ENCODE measurements at places on chromosomes 12 and 14.
A peak's percentile ranks its signal among the peaks of the same experiment; 100 is the strongest.

- no peaks in the 10 kb centered on the region for H3K36me3 ChIP-seq
- DNase-seq, result peak; percentile 81
- H3K4me1 ChIP-seq, result 0 out of 2 replicates have a peak, but pooled peaks cover 4% of the 10 kb centered on the region
- H3K27ac ChIP-seq, result no peak overlapping the region
- no peaks in the 10 kb centered on the region for H3K27me3 ChIP-seq
- no peak overlapping the region for H3K4me3 ChIP-seq
Measured at GRCh38 chr12:113098441-113099028, 37.0 kb downstream of the RASAL1 start.

DNA sequence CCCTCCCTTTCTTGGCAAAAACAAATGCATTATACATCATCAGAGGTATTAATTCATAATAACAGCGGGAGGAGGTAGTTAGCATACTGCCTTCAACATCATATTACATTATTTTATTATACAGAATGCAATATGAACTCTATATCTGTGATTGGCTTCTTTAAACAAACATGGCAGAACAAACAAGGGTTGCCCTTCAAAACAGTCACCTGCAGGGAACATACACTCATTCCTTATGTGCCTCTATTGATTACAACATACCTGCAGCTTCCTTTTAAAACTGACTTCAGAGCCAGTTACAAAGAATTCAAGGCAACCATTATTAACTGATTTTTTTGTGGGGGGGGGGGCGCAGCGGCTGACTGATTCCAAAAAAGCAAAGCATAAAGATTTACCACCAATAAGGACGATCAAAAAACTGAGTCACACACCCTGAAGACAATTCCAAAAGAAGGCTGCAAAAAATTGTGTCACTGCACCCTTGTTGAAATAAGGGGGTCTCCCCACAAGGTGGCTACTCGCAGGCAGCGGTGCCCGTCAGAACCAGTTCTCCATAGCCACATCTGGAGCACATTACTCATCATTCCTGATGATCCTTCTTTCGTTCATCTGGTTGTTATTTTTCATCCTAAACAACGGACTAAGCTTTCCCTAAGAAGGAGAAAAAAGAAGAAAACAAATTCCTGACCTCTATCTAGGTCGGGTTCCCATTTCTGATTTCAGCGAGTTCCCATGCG, 51.8 kb downstream of the SMUG1 start:
- DNase-seq, result no peak
- peaks cover 82% of the 10 kb centered on the region for H3K4me1 ChIP-seq
- H3K27ac ChIP-seq, result peak overlapping the region; percentile 71
- H3K27me3 ChIP-seq, result no peaks in the 10 kb centered on the region

- no peak overlapping the region for H3K27ac ChIP-seq
- no peaks in the 10 kb centered on the region for H3K36me3 ChIP-seq
- H3K4me1 ChIP-seq, result no peaks in the 10 kb centered on the region
- DNase-seq, result no peak
- no peak overlapping the region for H3K4me3 ChIP-seq
Measured at GRCh38 chr12:32118806-32119205, 12.2 kb downstream of the BICD1 start.

DNA sequence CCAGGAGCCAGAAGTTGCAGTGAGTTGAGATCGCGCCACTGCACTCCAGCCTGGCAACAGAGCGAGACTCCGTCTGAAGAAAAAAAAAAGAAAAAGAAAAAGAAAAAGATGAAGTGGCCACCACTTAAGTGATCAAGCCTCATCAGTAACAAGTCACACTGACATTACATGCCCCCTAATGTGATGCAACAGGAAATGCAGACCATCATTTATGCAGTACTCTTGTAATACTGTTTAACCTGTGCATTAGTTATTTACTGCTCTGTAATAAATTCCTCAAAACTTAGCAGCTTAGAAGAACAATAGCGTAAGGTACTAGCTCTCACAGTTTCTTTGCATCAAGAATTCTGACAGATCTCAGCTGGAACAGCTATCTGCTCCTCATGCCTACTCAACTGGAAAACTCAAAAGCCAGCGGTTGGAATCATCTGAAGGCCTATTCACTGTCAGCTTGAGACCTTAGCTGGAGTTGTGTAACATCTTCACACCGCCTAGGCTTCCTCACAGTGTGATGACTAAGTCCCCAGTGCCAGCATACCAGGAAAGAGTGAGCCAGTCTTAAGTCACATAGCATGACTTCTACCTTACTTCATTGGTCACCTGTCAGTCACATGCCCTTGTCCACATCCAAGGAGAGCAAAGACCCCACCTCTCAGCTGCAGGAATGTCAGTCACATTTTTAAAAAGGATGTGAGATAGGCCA, 31.5 kb downstream of the EPS8 start:
- H3K4me1 ChIP-seq, result peaks cover 11% of the 10 kb centered on the region
- H3K36me3 ChIP-seq, result no peaks in the 10 kb centered on the region
- peak; percentile 55 for DNase-seq
- H3K27ac ChIP-seq, result no peak overlapping the region

- no peaks in the 10 kb centered on the region for H3K36me3 ChIP-seq
- H3K27me3 ChIP-seq, result peaks cover 2% of the 10 kb centered on the region
- H3K4me1 ChIP-seq, result no peaks in the 10 kb centered on the region
- H3K27ac ChIP-seq, result no peak overlapping the region
Measured at GRCh38 chr14:94771906-94772490, 2.1 kb upstream of the GSC start.

GRCh38 chr12:82973592-82973991, 286.9 kb downstream of the TMTC2 start:
- H3K4me3 ChIP-seq, result no peak overlapping the region
- H3K27me3 ChIP-seq, result no peaks in the 10 kb centered on the region
- H3K36me3 ChIP-seq, result no peaks in the 10 kb centered on the region
- H3K4me1 ChIP-seq, result no peaks in the 10 kb centered on the region

DNA sequence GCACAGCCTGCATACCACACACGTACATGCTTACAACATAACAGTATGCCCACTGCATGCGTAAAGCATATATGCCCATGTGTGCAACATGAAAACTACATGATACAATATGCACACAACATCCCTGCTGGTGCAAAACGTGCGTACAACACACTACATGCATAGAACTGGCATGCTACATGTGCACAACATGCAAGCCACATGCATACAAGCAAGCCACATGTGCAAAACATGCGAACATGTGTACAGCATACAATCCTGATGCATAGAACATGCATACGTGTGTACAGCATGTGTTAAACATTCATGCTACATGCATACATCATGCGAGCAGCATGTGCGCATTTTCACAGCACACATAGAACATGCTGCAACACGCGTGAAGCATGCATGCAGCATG, 8.4 kb upstream of the TMTC1 start:
- no peaks in the 10 kb centered on the region for H3K27me3 ChIP-seq
- H3K27ac ChIP-seq, result no peak overlapping the region
- H3K4me3 ChIP-seq, result no peak overlapping the region

GRCh38 chr12:42473130-42473529, 116.4 kb downstream of the PRICKLE1 start:
- no peak overlapping the region for H3K27ac ChIP-seq
- no peaks in the 10 kb centered on the region for H3K36me3 ChIP-seq
- no peak for DNase-seq
- no peaks in the 10 kb centered on the region for H3K27me3 ChIP-seq
- H3K4me1 ChIP-seq, result peaks cover 7% of the 10 kb centered on the region

- H3K27ac ChIP-seq, result no peak overlapping the region
- no peaks in the 10 kb centered on the region for H3K4me1 ChIP-seq
- H3K4me3 ChIP-seq, result no peak overlapping the region
- H3K27me3 ChIP-seq, result no peaks in the 10 kb centered on the region
- no peaks in the 10 kb centered on the region for H3K36me3 ChIP-seq
Measured at GRCh38 chr14:86203843-86204242, 673.9 kb downstream of the FLRT2 start.

DNA sequence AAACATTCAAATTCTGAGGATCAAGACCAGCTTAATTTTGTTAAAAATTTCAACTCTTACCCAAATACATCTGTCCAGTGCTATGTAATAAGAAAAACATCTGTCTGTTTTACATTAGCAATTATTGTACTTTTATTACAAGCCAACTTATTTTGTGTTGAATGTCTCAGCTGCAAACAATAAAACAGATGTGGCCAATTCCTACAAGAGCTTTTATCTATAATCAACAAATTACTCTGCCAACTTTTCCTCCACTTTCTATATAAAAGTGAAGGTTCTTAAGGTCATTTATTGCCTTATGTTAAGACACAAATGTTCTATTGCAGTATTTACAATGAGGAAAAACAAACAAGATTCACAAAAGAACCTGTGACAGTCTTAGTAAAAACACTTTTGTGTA, 72.7 kb downstream of the NOVA1 start:
- H3K4me1 ChIP-seq, result no peaks in the 10 kb centered on the region
- no peaks in the 10 kb centered on the region for H3K36me3 ChIP-seq
- H3K4me3 ChIP-seq, result no peak overlapping the region
- H3K27ac ChIP-seq, result no peak overlapping the region
- DNase-seq, result no peak
- H3K27me3 ChIP-seq, result no peaks in the 10 kb centered on the region

DNA sequence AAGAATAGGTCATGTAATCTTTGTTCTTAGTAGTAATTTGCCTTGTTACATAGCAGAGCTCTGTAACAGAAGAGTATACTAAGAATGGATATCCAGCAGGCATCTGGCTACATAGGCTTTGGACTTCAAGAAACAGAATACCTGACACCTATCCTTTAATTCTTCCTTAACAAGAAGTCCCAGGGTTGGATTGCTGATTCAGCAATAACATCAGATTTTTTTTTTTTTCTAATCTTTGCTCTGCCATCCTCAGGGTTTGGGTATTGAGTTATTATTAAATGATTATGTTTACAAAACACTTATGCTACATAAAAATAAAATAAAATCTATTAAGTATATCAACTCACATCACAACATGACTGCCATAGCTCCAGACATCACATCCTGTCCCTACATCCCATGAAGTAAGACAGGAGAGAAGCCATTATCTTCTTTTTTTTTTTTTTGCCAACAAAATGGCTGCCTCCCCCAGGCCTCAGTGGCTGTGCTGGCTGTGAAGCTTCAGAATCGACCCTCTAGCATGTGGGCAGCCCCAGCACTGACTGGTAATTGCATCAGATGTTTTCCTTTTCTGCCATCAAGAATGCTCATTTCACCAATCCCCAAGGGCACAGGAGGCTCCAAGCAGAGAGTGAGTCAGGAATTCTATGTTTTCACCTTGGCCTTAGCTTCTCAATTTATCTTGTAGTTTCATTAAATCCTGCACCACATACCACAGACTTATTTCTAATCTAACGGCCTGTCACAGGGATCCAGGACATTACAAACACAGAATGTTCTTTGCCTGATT, 186.2 kb downstream of the DICER1 start:
- no peaks in the 10 kb centered on the region for H3K27me3 ChIP-seq
- H3K4me3 ChIP-seq, result no peak overlapping the region
- H3K4me1 ChIP-seq, result no peaks in the 10 kb centered on the region
- no peak overlapping the region for H3K27ac ChIP-seq
- DNase-seq, result no peak

GRCh38 chr14:56744016-56744415, 66.3 kb downstream of the OTX2 start:
- no peak for DNase-seq
- no peak overlapping the region for H3K27ac ChIP-seq
- no peaks in the 10 kb centered on the region for H3K36me3 ChIP-seq
- no peaks in the 10 kb centered on the region for H3K27me3 ChIP-seq

GRCh38 chr14:100488057-100488456, 99.2 kb downstream of the BEGAIN start:
- H3K27ac ChIP-seq, result no peak overlapping the region
- H3K4me1 ChIP-seq, result no peaks in the 10 kb centered on the region
- no peak for DNase-seq
- H3K4me3 ChIP-seq, result no peak overlapping the region
- no peaks in the 10 kb centered on the region for H3K27me3 ChIP-seq
- H3K36me3 ChIP-seq, result no peaks in the 10 kb centered on the region

- peak overlapping the region; percentile 90 for H3K4me3 ChIP-seq
- H3K27ac ChIP-seq, result peak overlapping the region; percentile 70
- no peaks in the 10 kb centered on the region for H3K27me3 ChIP-seq
Measured at GRCh38 chr12:88035907-88036289, 6.7 kb upstream of the C12orf50 start.

GRCh38 chr12:89862511-89863445, 154.1 kb upstream of the ATP2B1 start:
- no peak overlapping the region for H3K27ac ChIP-seq
- H3K27me3 ChIP-seq, result no peaks in the 10 kb centered on the region
- DNase-seq, result no peak

GRCh38 chr14:24389226-24389848, 9.5 kb upstream of the NYNRIN start:
- no peaks in the 10 kb centered on the region for H3K27me3 ChIP-seq
- no peak overlapping the region for H3K4me3 ChIP-seq

- H3K27me3 ChIP-seq, result no peaks in the 10 kb centered on the region
- H3K4me1 ChIP-seq, result no peaks in the 10 kb centered on the region
Measured at GRCh38 chr14:76126076-76126475, 25.6 kb upstream of the GPATCH2L start.

DNA sequence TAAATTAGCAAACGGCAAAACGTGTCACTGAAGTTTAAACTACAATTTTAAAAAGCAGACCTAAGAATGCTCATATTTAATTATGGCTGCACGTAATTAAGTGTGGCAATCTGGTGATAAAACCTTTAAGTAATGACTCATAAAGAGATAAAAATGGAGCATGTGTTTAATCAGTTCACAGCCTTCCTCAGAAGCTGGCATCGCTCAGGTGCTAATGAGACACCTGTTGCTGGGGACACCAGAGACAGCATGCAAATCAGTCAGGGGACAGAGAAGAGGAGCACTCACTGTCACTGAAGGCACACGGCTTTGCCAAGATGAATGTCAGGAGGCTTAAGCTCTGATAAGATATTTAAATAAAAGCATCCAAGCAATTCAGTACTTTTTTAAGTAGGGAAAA, 840.3 kb downstream of the GALC start:
- no peaks in the 10 kb centered on the region for H3K36me3 ChIP-seq
- DNase-seq, result no peak
- H3K4me3 ChIP-seq, result no peak overlapping the region
- H3K27ac ChIP-seq, result no peak overlapping the region
- no peaks in the 10 kb centered on the region for H3K27me3 ChIP-seq

DNA sequence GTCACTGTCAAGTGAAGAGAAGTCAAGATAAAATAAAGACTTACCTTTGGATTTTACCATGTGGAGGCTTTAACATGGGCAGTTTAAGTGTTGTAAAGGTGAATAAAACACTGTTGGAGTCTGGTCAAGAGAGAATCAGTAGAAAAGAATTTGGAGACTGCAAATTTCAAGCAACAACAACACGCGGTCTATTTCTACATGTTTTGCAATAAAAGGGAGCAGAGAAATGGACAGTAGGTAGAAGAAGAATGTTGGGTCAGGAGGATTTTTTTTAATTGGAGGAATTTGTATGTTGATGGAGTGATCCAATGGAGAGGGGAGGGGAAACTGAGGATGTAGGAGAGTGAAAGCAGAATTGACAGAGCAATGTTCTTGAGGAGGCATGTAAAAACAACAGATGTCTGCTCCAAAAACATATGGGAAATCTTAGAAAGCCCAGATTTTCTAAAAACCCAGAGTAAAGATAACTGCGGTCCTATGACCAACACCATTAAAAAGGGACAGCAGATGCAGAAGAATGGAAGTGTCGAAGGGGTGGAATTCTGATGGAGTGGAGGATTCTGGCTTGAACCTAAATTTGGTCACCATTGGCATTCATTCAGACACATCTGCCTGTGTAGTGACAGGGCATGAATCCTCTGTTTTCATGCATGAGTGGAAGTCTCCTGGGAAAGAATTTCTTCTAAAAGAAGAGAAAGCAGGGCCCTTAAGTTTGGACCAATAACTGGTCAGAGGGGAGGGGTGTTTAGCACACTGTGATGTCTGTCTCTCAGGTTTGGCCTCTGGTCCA, 68.0 kb upstream of the OSBPL8 start:
- H3K4me1 ChIP-seq, result peaks cover 13% of the 10 kb centered on the region
- no peaks in the 10 kb centered on the region for H3K27me3 ChIP-seq
- H3K36me3 ChIP-seq, result no peaks in the 10 kb centered on the region
- no peak for DNase-seq
- H3K27ac ChIP-seq, result no peak overlapping the region
